ENCODE measurements at places on chromosomes 7 and 10.

- DNase-seq, result no peak
Observed at GRCh38 chr7:100895956-100896731, 456 bp upstream of the ACHE start.

DNA sequence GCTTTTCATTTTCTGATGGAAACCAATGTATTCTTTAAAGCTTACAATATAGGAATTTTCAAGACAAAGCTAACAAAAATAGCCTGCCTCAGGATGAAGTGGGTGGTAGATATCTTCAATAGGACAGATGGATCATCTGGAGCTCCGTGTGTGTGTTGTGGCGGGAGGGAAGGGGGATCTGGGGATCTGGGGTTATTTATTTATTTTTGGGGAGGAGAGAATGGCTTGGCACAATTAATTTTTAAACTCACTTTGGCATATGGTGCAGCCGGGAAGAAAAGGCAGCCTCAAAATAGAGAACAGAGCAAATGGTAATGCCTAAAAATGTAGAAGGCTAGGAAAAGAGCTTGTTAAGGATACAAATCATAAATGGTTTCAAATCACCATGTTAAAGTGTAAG is 11.6 kb upstream of the ABLIM1 start:
- no peak for DNase-seq

DNA sequence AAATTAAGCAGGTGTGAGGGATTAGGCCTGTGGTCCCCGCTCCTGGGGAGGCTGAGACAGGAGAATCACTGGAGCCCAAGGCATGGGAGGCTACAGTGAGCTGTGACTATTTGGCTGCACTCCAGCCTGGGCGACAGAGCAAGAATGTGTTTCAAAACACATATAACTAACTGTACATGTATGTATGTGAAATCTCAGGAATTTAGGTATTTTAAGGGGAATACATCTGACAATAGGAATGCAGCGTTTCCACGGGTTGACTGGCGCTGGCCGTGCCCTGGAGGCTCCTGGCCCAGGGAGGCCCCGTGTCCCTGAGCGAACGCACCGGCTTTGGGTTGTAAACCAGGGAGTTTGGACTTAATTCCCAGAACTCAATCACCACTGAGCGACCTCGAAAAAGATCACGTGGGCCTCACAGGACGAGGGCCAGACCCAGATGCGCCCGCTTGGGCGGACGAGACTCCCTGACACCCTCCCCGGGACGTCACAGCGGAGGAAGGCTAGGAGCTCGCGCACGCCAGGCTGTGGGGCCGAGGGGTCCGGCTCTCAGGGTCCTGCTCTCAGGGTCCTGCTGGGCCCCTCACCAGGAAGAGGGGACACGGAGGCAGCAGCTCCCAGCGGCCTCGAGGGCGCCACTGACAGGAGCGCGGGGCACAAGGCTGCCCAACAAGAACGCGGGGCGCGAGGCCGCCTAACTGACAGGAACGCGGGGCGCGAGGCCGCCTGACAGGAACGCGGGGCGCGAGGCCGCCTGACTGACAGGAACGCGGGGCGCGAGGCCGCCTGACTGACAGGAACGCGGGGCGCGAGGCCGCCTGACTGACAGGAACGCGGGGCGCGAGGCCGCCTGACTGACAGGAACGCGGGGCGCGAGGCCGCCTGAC is 18.4 kb downstream of the PTPRN2 start:
- no peak for DNase-seq

DNA sequence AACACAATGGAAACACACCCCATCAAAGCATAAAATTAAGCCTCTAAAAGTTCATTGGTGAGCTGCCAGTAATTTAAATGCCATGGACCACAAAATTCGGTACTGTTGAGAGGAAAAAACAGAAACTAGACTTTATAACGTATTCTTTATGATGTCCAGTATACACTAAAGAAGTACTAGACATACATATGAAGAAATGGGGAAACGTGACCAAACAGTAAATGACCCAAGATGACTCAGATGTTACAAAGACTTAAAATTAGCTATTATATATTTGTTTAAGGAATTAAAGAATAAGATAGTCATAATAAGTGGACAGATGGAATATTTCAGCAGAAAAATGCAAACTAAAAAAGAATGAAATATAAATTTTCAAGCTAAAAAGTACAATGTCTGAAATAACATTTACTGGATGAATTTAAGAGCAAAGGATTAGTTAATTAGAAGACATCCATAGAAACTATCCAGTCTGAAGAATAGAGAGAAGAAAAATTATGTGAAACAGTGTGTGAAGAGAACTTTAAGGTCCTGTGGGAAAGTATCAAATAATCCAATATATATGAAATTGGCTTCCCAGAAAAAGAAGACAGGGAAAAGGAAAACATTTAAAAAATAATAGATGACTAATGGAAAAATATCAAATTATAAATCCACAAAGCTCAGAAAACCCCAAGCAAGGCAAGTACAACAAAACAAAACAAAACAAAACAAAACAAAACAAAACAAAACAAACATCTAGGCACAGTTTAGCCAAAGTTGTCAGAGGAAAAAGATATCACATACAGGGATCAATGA is 69.4 kb downstream of the SAMD9 start:
- DNase-seq, result no peak

DNA sequence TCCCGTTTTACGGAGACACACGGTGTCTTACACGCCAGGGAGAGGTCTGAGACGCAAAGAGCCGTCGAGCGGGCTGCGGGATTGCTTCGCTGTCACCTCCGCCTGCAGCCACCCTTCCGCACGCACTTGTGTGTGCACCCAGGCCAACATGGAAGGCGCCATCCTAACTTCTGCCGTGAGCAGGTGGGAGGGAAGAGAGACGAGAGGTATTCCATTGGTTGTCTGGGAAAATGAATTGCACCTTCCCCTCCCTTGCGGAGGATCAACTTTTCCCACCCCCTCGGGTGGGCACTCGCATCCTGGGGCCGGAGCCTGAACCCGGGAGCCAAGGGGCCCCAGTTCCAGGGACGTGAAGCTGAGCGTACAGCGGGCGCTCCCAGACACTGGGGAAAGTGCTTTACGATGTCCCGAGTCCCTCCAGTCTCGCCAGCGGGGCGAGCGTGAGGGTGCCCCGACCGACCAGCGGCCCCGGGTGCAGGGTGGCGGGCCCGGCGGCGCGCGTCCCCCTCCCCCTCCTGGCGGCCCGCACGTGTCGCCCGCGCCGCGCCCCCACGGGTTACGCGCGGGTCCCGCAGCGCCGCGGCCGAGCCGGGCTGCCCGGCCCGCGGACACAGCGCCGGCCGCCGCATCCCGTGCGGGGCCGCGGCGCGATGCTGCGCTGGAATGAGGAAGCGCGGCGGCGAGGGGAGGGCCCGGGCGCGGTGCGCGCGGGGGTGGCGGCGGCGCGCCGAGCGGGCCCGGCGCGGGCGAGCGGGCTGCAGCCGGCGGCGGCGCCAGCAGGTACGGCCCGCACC is 984 bp upstream of the IKZF1 start:
- DNase-seq, result no peak

- DNase-seq, result no peak
Observed at GRCh38 chr7:36157527-36158320, 4.7 kb downstream of the EEPD1 start.

GRCh38 chr10:42997151-42997848 is 79.6 kb upstream of the RET start:
- no peak for DNase-seq

GRCh38 chr10:17756557-17757217 is 4.7 kb downstream of the TMEM236 start:
- DNase-seq, result peak; percentile 53

Data from GM12878 (cell line).